Fibroblast of skin of right biceps (primary cell): ENCODE measurements at places on chromosomes 5 and 9.

DNA sequence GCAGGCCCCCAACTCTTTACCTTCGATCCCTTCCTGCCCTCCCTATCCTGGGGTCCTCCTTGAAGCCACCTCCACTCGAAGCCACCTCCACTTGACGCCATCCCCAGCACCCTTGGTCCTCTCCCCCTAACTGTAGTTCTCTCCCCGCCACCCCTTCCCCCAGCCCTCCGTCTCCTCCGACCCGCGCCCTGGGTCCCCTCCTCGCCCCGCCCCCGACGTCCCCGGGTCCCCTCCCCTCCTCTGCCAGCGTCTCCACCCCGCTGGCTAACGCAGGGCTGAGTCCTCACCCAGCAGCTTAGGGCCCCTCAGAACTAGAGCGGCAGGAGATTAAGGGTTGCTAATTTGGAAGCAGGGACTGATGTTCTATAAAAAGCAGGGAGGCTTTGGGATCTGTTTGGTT is 30.6 kb upstream of the ANKRD33B start:
- DNase-seq, result no peak

- DNase-seq, result no peak
Observed at GRCh38 chr5:179533907-179534306, 16.4 kb upstream of the RUFY1 start.

GRCh38 chr9:71975833-71976232 is 64.4 kb downstream of the C9orf85 start:
- peak; percentile 14 for DNase-seq

DNA sequence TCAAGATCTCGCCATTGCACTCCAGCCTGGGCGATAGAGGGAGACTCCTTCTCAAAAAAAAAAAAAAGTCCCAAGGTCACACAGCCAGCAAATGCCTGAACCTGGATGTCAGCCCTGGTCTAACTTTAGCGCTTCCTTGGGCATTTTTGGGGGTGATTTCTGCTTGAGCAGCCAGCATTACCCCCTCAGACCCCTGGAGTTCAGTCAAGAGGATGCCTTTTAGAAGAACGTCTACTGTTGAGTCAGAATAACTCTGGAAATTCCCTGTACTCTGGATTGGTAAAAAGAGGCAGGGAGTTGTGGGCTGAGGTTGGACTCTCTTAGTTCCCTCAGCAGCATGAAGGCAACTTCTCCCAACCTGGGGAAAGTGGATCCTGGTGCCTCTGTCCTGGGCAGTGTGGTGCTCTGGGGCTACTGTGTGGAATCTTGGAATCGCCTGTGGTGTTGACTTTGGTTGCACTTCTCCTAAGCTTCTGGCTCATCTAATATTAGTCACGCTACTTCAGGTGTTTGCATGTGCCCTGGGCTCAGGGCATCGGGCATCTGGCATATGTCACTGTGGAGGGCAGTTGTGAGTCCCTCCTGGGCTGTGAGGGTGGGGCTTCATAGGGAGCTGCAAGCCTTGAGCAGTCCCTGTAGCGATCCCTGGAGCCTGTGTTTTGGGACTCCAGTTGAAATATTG is 32.2 kb downstream of the STXBP1 start:
- no peak for DNase-seq

DNA sequence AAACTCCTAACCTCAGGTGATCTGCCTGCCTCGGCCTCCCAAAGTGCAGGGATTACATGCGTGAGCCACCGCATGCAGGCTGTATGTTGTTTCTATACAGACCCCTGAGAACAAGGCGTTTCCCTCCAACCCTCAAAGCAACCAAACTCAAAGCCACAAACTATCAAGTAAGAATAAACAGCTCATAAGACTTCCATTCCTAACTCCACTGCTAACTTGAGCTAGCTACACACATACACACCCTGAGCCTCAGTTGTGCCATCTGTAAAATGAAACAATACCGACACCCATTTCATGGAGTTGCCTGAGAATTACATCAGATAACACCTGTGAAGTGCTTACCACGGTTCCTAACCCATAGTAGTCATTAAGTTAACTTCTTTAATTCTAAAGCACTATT is 70.8 kb downstream of the SERINC5 start:
- no peak for DNase-seq

GRCh38 chr9:121528642-121529041 is 29.0 kb upstream of the GGTA1 start:
- no peak for DNase-seq

- DNase-seq, result peak; percentile 61
Observed at GRCh38 chr9:95003689-95004410, 277.4 kb downstream of the AOPEP start.

DNA sequence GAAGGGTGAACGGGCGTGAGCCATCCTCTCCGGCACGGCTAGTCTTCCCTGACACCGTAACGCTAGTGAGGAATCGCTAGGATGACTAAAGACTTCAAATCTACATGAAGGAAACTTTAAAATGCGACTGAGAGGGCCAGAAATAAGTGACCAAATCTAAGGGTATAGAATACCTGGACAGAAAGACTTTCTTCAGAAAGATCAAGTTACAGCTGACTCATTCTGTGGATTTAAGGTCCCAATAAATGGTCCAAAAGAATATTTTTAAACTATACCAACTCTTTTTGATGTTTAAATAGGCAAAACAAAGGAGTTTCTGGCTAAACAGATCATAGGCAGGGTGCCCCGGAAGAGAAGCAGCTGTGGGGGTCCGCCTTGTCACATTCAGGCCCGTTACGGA is 38.9 kb upstream of the CEP72 start:
- DNase-seq, result no peak
